ENCODE measurements at places on chromosomes 11 and 22.

- DNase-seq: no peak
Observed at GRCh38 chr11:119602745-119603373, 126.1 kb downstream of the NECTIN1 start.

- no peak for DNase-seq
Observed at GRCh38 chr11:116893906-116894305, 56.5 kb upstream of the APOA1 start.

- no peak for DNase-seq
Observed at GRCh38 chr22:40694411-40694810, 15.1 kb downstream of the MCHR1 start.

GRCh38 chr22:22763512-22763911 is 119.1 kb downstream of the GGTLC2 start:
- DNase-seq: no peak

DNA sequence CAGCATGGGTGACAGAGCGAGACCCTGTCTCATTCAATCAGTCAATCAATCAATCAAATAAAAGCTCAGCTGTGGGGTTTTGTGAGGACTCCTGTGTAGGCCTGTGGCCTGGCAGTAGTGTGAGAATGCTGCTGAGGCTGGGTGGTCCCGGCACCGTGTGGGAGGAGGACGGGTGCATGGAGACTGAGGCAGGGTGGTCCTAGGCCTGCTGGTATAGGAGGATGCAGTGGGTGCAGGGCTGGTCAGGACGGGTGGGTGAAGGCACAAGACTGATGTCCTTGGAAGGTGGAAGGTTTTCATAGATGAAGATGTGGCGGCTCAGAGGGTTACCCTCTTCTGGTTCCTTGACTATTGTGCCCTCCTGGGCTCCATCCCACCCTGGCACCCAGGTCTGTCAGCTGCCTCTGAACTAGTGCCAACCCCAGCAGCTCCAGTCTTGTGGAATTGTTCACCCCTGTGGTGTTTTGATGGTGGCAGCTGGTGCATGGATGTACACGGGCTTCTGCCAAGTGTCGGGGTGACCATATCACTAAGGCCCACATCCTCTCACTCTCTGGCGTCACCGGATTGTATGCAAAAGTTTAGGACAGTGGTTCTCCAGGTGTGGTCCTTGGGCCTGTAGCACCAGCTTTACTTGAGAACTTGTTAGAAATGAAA is 23.7 kb downstream of the TANGO2 start:
- DNase-seq: no peak

- no peak for DNase-seq
Observed at GRCh38 chr11:78168539-78169477, 19.6 kb downstream of the KCTD21 start.

- no peak for DNase-seq
Observed at GRCh38 chr11:42974510-42975179, 337.2 kb upstream of the API5 start.

- no peak for DNase-seq
Observed at GRCh38 chr11:26958702-26959049, 35.2 kb upstream of the FIBIN start.

Data from activated T-cell treated with anti-CD3 and anti-CD28 coated beads, Interleukin-2, amount 50 U/mL, for 72 hours (primary cell).